Right ventricle myocardium superior (tissue), 1 donor: ENCODE measurements at places on chromosomes 5 and 9.

DNA sequence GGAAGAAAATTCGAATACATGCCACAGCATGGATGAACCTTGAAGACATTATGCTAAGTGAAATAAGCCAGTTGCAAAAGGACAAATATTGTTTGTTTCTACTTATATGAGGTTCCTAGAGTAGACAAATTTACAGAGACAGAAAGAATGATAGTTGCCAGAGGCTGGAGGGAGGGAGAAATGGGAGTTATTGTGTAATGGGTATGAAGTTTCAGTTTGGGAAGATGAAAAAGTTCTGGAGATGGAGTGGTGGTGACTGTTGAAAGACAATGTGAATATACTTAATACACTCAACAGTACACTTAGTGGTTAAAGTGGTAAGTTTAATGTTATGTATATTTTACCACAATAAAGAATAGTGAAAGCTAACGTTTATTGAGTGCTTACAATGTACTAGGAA, 99.6 kb upstream of the SLC44A1 start:
- no peak for DNase-seq

DNA sequence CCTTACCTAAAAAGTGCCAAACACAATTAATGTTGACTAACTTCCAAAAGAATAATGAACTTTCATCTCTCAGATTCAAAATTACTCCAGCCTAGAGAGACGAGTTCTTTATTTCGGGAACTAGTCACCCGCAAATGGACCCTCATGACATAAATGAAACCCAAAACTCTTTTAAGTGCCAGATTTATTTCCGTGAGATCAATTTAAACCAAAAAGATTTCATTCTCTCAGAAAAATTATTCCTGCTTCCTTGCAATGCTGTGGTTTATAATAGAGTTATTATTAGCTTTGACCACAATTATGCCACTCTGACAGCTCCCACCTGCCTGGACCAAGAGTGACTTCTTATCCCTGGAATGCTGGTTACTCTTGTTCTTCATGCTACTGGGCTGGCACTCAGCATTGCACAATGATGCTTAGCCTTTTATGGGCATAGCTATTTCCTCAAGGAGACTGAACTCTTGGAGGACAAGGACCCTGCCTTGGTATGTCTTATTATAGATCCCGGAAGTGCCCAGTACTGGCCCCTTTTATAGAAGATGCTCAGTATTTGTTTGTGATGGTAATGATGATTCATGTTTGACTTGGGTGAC, 183.5 kb downstream of the SNX18 start:
- DNase-seq = no peak

DNA sequence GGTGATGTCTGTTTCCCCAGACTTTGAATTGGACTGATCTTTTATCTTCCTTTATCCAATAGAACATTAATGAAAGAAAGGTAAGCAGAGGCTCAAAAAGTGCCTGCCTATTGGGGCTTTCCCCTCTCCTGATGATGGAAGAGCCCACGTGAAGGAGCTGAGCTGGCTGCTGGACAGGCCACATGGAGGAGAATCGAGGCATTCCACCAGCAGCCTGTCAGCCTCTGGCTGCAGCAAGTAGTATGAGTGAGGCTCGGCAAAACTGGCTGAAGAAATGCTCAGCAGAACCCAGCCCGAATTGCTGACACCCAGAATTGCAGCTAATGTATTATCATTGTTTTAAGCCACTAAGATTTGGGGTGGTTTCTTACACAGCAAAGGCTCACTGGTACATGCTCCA, 66.5 kb upstream of the STC2 start:
- DNase-seq = no peak

- DNase-seq = no peak
Measured at GRCh38 chr5:54944364-54944763, 41.0 kb downstream of the ESM1 start.

DNA sequence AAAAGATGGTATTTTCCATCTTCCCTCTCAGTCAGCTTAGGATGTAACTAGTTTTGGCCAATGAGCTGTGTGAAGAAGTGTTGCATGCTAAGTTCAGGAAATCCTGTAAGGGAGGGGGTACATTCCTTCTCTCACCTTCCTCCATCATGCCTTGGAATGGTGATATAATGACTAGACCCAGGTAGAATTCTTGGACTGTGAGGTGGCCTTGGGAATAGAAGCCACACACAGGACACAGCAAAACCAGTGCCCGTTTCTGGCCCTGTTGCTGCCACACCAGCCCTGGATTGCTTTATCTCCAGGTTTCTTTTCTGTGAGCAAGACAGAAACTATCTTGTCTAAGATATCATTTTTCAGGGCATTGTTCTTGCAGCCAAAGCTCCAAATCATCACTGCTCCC, 10.5 kb upstream of the ZNF354A start:
- no peak for DNase-seq

- no peak for DNase-seq
Measured at GRCh38 chr5:72325566-72326305, 5.6 kb downstream of the PTCD2 start.

DNA sequence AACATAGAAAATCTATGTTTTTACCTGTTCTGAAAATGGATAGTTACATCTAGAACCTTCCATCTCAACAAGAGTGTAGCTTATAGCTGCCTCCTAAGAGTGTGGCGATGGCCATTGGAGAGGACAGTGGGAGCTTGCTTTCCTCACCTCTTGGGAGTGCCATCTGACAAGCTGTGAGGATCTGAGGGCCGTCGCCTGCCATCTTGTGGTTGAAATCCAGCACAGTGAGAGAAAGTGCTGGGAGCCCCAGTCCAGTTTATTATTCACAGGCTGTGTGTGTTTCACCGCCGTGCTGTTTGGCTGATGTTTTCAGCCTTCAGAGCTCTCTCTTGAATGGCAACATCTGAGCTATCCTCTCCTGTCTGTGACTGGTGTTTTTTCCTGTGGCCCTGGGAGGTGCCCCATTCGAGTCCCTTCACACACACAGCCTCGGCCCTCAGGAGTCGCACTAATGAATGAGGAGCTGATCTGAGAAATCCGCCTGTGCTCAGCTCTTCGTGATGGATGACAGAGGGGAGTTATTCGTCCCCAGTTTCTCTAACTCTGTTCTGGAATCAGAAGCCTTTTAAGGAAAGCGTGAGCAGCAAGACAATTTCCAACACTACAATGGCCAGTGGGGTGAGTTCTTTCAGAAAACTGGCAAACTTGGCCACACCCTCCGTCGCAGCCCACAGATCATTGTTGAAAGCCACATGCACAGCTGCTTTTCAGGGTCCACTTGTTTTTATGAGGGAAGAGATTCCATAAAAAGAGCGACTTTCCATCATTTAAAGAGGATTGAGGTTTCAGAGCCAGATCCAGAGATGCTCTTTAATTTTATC, 170.3 kb downstream of the PDZD2 start:
- peak; percentile 80 for DNase-seq

- DNase-seq = no peak
Measured at GRCh38 chr9:88391921-88392320, 3.7 kb downstream of the SPIN1 start.
